Activated CD4-positive, alpha-beta T cell treated with anti-CD3 and anti-CD28 coated beads, Interleukin-2, amount 10 ng/mL, durations not matched to agents 7 days and 5 days (primary cell): ENCODE measurements at places on chromosomes 12 and 14.
A peak's percentile ranks its signal among the peaks of the same experiment; 100 is the strongest.

DNA sequence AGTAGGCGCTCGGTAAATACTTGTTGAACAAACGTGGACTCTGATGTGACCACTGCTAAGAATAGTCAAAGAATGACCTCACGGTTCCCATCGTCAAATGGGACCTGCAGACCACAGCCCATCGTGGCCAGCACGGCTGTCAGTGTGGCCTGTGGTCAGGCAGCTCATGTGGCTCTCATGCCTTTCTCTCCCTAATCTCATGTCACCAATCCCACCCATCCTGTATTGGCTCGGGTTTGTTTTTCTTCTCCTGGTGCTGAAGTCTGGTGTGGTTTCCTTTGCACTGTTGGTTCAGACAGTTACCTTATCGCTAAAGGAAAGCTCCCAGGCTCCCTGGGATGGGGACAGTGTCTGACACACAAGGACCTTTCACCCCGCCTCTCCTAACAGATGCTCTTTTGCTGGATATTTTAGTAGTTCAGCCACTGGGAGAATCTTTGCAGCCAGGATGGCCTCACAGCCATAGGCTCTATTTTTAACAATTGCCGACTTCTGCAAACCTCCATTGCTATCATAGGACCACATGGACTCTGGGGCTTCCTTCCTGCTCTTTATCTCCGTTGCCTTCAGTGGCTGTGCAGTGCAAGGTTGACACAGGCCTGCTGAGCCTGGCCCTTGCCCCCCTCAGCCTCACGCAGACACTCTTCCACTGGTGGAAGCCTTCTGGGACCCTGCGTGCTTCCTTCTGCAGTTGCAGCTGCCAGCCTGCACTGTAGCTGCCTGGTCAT, 293.1 kb upstream of the FKBP4 start:
- peaks cover 6% of the 10 kb centered on the region for H3K4me1 ChIP-seq
- H3K36me3 ChIP-seq, result no peaks in the 10 kb centered on the region
- H3K27me3 ChIP-seq, result peaks cover 6% of the 10 kb centered on the region
- no peak overlapping the region for H3K27ac ChIP-seq
- no peak overlapping the region for H3K4me3 ChIP-seq
- DNase-seq, result no peak

- DNase-seq, result no peak
- H3K27me3 ChIP-seq, result no peaks in the 10 kb centered on the region
- H3K4me1 ChIP-seq, result no peaks in the 10 kb centered on the region
- H3K36me3 ChIP-seq, result no peaks in the 10 kb centered on the region
Observed at GRCh38 chr12:87924149-87924548, 105.1 kb downstream of the C12orf50 start.

- peak; percentile 55 for DNase-seq
- no peaks in the 10 kb centered on the region for H3K27me3 ChIP-seq
- H3K27ac ChIP-seq, result no peak overlapping the region
- no peaks in the 10 kb centered on the region for H3K36me3 ChIP-seq
- H3K4me3 ChIP-seq, result no peak overlapping the region
- peaks cover 2% of the 10 kb centered on the region for H3K4me1 ChIP-seq
Observed at GRCh38 chr12:107134558-107134957, 41.2 kb upstream of the CRY1 start.

- H3K4me1 ChIP-seq, result no peaks in the 10 kb centered on the region
- no peak for DNase-seq
- no peaks in the 10 kb centered on the region for H3K36me3 ChIP-seq
- peaks cover 20% of the 10 kb centered on the region for H3K27me3 ChIP-seq
Observed at GRCh38 chr14:54207476-54208462, 189.0 kb upstream of the CDKN3 start.

GRCh38 chr12:47120736-47121135, 41.0 kb upstream of the AMIGO2 start:
- H3K4me3 ChIP-seq, result no peak overlapping the region
- H3K4me1 ChIP-seq, result peaks cover 13% of the 10 kb centered on the region
- H3K36me3 ChIP-seq, result peaks cover 40% of the 10 kb centered on the region
- H3K27ac ChIP-seq, result no peak overlapping the region

DNA sequence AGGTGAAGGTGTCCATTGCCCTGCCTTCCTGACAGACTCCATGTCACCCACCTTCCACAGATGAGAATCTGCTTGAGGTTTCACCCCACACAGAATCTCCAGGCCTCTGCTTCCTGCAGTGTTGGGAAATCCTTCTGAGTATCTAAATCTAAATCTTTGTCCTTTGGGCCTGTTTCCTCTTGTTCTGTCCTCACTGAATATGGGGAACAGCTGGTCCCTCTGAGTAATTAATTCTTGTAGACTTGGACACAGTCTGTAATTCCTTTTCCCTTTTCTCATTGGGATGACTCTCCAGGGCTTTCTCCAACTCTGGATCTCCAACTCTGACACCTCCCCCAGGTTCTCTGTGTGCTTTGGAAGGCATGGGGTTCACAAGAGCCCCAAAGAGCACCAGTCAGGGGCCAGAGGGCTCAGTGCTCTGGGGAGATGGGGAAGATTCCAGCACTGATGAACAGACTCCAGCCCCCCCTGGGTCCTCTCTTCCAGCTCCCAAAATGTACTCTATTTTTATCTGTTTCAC, 2.3 kb upstream of the ACVRL1 start:
- H3K27ac ChIP-seq, result no peak overlapping the region
- no peak for DNase-seq
- H3K4me1 ChIP-seq, result no peaks in the 10 kb centered on the region
- no peaks in the 10 kb centered on the region for H3K36me3 ChIP-seq
- peaks cover 43% of the 10 kb centered on the region for H3K27me3 ChIP-seq

DNA sequence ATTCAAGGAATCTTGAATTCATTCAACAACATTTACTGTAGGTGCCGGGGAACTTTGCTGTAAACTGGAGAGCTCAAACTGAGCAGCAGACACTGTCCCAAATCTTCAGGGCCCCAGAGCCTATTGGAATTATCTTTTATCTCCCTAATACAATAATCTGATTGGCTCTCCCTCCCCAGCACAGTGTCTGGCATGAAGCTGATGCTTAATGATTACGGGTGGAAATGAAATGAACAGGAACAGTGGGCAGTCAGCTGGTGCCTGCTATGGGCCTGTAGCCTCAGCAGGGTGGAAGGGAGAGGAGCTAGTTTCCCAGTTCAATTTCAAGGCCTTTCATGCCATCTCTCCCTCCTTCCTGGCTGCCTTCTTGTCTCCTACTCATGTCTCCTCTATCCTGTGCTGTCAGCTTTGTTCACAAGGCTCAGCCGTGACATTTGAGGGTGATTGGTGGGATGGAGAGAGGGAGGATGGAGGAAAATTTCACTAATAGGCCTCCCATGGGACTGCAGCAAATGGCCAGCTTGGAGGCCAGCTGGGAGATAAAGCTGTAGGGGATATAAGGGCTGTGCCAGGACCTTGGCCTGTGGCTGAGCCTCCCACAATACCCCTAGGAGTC, 4.3 kb upstream of the RAPGEF3 start:
- H3K4me3 ChIP-seq, result no peak overlapping the region
- peaks cover 27% of the 10 kb centered on the region for H3K4me1 ChIP-seq

GRCh38 chr12:118456741-118457140, 80.4 kb downstream of the SUDS3 start:
- no peaks in the 10 kb centered on the region for H3K27me3 ChIP-seq
- H3K36me3 ChIP-seq, result no peaks in the 10 kb centered on the region
- DNase-seq, result no peak
- H3K4me3 ChIP-seq, result no peak overlapping the region
- no peak overlapping the region for H3K27ac ChIP-seq
- peaks cover 5% of the 10 kb centered on the region for H3K4me1 ChIP-seq

GRCh38 chr12:114668151-114668885, 15.7 kb downstream of the TBX3 start:
- H3K27me3 ChIP-seq, result peaks cover 81% of the 10 kb centered on the region
- DNase-seq, result no peak
- H3K36me3 ChIP-seq, result no peaks in the 10 kb centered on the region
- H3K27ac ChIP-seq, result no peak overlapping the region
- H3K4me3 ChIP-seq, result no peak overlapping the region

GRCh38 chr12:113462117-113462774, 9.4 kb downstream of the LHX5 start:
- peak overlapping the region; percentile 71 for H3K27ac ChIP-seq
- H3K27me3 ChIP-seq, result peaks cover 74% of the 10 kb centered on the region
- DNase-seq, result peak; percentile 69
- H3K36me3 ChIP-seq, result peaks cover 7% of the 10 kb centered on the region
- peak overlapping the region; percentile 56 for H3K4me3 ChIP-seq
